COLO829 (cell line): ENCODE measurements at places on chromosomes 6 and 20.

- no peak for DNase-seq
Measured at GRCh38 chr6:154306696-154307095, 49.9 kb downstream of the IPCEF1 start.

- peak; percentile 68 for DNase-seq
Measured at GRCh38 chr6:65760285-65760684, 53.3 kb upstream of the EYS start.

DNA sequence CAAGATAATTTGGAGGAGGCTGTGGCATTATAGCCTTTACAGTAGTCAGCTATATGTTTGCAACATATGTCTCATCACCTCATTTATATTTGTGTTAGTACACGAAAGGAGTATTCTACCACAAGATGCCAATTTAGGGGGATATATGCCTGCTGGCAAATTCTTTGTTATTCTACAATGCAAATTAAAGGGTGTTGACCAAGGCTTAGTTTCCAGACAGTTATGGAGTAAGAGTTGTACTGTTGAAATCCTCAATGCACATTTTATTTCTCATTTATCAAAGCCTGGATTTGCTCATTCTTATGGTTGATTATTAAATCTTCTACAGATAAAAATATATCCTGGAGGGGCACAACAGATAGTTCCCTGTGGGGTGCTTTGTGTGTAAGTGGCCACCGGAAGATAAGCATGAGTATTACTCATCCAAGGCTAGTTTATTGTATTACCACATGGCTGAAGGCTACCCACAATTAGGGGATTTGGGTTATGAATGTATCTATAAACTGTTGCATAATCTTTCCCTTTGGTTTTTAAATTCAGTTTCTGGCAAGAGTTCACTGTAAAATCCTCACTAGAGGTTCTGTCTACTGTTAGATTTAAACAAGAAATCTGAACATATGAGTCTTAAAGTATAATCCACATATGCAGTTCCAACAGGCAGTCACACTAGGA lies 9.0 kb downstream of the CST9 start:
- DNase-seq, result no peak

DNA sequence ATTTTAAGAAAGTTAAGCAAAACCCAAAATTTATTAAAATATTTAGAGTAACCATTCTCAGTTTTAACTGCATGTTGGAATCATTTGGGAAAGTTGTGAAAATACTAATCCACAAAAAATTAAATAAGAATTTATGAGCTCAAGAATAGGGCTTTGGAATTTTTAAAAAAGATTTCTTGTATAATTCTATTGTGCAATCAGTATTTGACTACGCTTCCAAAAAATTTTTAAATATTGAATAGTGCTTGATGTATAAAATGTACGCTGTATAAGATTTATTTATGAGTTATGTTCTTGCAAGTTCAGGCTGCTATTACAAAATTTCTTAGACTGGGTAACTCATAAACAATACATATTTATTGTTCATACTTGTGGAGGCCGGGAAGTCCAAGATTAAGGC lies 571.7 kb downstream of the MMUT start:
- no peak for DNase-seq

GRCh38 chr6:141140905-141141304 lies 991.8 kb upstream of the GJE1 start:
- DNase-seq, result no peak

GRCh38 chr20:48003021-48003420 lies 217.7 kb upstream of the SULF2 start:
- no peak for DNase-seq

- DNase-seq, result no peak
Measured at GRCh38 chr6:142700032-142700431, 244.9 kb downstream of the HIVEP2 start.

DNA sequence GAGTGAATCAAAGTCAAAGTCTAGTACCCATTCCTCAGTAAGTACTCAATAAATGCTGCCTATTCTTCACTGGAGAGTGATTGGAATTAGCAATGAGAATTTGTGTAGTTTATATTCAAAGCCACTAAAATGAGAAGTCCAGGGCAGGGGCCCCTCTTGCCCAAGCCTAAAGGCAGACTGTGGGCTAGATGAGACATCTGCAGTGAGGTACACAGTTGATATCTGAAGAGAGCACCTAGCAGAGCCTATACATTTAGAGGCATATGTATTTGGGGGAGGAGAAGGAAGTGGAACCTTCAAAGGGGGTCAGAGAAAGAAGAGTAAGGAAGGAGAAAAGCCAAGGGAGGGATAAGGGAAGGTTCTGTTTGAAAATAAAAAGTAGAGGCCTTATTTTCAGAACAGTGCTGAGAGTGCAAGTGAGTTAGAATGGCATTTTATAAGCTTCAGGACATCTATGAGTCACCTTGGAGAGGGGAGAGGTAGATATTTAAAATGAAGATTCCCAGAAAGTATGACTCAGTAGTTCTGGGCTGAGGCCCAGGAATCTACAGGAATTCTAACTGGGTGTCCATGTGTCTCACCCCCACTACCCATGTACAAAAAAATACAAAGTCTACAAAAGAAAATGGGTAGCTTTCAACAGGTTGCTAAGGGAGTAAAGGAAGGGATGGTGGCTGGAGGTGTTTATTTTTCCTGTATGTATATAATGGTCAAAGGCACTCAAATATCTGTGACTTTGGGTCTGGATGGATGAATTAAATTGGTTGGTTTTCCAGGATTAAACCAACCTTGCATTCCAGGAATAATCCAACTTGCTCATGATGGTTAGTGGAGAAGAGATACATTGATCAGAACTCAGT lies 135.1 kb downstream of the ZFP64 start:
- no peak for DNase-seq

DNA sequence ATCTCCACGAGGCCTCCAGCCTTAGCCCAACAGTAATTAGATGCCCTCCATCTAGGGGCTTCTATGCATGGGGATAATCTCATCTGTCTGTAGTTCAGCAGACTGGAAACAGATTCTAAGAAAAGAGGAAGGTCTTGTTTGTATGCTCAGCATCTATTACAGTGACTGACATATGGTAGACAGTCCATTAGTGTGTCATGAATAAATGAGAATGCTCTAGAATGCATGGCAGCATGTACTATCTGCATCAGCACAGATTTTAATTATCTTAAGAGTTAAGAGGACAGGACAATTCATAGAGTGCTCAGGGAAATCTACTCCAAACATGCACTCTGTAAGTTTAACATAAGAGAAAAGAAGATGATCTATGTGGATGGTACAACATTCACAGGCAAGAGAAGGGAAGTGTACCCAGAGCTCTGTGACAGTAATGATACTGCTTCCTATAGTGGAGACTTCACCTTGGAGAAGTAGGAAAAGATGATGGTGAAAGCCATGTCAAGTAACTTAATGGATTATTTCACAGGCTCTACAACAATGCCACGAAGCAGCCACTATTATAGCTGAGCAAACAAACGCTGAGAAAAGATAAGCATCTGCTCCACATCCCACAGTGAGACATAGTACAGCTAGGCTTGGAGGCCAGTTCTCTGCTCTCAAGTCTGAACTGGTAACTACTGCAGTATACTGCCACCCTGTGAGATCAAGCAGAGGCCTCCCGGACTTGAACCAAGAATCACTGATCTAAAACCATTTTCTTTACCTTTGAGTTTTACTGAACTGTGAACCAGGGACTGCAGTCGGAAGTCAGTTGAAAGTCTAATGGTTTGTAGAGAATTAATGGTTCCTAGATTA lies 309.2 kb upstream of the SPTLC3 start:
- DNase-seq, result no peak

GRCh38 chr6:146542881-146543210 lies 787 bp upstream of the RAB32 start:
- DNase-seq, result no peak

- no peak for DNase-seq
Measured at GRCh38 chr20:9442858-9443257, 71.5 kb upstream of the LAMP5 start.

- DNase-seq, result no peak
Measured at GRCh38 chr6:143139239-143139784, 78.6 kb downstream of the AIG1 start.

DNA sequence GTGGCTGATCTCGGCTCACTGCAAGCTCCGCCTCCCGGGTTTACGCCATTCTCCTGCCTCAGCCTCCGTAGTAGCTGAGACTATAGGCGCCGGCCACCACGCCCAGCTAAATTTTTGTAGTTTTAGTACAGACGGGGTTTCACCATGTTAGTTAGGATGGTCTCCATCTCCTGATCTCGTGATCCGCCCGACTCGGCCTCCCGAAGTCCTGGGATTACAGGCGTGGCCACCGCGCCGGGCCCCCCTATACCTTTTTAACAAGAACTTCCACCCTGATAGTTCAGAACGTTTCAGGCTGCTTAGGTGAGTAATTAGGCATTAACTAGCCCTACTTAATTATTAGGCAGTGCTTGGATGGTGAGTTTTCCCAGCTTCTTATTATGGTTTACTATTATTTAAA lies 552.5 kb downstream of the BCKDHB start:
- DNase-seq, result no peak

- peak; percentile 6 for DNase-seq
Measured at GRCh38 chr6:135438907-135439535, 58.5 kb downstream of the AHI1 start.

DNA sequence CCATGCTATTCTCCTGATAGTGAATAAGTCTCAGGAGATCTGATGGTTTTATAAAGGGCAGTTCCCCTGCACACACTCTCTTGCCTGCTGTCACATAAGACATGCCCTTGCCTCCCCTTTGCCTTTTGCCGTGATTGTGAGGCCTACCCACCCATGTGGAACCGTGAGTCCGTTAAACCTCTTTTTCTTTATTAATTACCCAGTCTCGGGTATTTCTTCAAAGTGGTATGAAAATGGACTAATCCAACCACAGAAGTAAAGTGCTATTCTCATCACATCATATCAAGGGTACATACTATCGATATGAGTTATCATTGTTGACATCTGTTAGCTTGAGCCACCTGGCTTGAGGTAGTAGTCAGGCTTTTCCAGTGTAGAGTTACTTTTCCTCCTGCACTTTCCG lies 2.3 kb downstream of the MANBAL start:
- DNase-seq, result no peak
